ENCODE measurements at places on chromosomes 4 and X.

DNA sequence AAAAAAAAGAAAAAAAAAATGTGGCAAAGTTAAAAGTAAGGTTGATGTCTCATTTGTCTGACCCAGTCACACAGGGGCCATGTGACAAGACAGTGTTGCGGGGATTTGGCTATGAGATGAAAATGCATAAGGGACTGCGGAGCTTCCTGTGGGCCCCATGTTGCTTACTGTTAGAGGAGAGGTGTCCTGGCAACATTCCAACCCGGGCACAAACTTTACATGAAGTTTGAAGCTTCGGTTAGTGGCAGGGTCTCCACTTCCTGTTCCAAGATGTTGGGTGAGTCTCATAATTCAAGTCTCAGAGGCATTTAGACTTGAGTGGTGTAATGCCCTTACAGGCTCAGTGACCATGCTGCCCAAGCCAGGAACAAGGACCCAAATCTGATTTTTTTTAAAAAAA is 111.3 kb downstream of the MAML3 start:
- DNase-seq = no peak

- no peak for DNase-seq
Measured at GRCh38 chr4:141009931-141010330, 123.3 kb downstream of the RNF150 start.

GRCh38 chr4:81724925-81725329 is 253.2 kb upstream of the RASGEF1B start:
- DNase-seq = no peak

DNA sequence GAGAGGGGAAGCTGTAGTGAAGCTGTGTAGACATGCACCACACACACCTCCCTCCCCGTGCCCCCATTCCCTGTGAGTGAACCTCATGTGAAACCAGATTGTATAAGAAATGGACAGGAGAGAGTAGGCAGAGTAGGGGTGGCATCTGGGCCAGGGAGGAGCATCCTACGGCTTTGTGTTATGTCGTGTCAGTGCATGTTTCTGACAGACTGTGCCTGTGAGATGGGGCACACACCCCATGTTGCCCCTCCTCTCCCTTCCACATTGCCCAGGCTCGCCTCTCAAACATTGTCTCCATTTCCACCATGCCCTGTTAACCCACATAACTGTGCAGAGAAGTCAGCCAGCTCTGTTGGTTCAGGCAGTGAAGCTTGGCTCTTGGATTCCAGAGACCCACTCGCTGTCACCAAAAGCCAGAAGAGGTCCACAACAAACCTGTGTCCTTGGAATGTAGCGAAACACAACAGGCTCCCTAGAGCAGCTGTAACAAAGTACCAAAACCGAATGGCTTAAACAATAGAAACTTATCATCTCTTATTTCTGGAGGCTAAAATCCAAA is 56.1 kb downstream of the SLC9A6 start:
- DNase-seq = no peak

- no peak for DNase-seq
Measured at GRCh38 chr4:27020203-27020602, 159.6 kb downstream of the STIM2 start.

- no peak for DNase-seq
Measured at GRCh38 chr4:152189451-152190179, 346.3 kb downstream of the FBXW7 start.

DNA sequence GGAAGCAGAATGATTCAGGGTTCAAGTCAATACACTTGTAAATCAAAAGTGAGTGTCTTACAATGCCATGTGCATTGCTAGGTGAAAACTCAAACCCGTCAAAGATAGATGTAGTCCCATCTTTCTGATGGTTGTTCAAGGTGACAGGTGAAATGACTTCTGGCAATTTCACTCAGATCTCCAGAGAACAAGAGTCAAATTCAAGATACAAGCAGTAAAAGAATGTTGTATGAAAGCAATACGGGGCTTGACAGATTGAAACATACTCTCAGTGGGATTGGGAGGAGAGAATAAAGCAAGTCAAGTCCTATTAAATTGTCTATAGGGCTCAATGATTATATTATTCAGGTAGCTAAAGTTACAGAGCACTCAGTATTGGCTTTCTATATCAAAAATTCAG is 105.1 kb upstream of the ANXA10 start:
- no peak for DNase-seq

DNA sequence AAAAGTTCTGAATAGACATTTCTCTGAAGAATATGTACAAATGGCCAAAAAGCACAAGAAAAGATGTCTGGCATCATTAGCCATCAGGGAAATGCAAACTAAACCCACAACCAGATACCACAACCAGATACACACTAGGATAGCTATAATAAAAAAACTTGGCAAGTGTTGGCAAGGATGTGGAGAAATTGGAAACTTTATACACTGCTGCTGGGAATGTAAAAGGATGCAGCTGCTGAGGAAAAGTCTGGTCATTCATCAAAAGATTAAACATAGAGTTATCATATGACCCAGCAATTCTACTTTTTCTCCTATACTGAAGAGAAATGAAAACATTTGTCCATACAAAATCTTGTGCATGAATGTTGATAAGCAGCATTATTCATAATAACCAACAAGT is 92.3 kb downstream of the UCHL1 start:
- DNase-seq = no peak

- no peak for DNase-seq
Measured at GRCh38 chr4:148110169-148110568, 332.0 kb downstream of the NR3C2 start.

- DNase-seq = no peak
Measured at GRCh38 chr4:112674376-112674775, 37.4 kb downstream of the LARP7 start.

GRCh38 chr4:141467225-141467624 is 169.2 kb upstream of the IL15 start:
- no peak for DNase-seq

DNA sequence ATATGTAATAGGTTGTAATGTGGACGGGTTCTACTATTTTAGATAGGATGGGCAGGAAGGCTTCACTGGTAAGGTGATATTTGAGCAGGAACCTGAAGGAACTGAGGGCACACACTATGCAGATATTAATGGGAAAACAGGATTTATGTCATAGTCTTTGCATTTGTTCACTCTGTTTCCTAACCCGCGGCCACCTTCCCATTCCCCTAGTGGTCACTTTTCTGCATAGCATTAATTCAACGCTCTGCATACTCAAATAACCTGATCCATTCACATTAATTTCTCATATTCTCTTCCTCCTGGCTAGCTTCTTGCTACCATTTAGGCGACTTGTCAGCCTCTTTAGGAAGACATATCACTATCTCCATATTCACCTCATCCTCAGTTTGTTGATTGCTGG is 61.5 kb downstream of the GSPT2 start:
- DNase-seq = no peak

GRCh38 chrX:28135378-28136047 is 154.3 kb upstream of the DCAF8L1 start:
- DNase-seq = no peak

DNA sequence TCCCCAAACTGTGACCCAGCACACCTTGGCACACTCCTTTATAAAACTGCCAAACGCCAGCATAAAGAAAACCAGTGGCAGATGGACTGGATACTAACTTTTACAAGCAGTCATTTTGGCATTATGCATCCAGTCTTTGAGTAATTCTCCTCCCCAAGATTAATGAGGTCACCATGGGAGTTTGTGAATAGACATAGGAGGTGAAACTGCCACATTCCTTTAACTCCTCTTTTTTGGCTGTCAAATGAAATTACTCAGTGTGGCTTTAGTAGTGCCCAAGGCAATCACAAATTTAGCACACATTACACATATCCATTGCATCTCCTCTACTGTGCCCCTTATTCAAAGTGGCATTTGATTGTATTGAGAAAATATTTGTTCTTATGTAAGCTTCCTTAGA is 315.3 kb upstream of the FGF13 start:
- DNase-seq = no peak

DNA sequence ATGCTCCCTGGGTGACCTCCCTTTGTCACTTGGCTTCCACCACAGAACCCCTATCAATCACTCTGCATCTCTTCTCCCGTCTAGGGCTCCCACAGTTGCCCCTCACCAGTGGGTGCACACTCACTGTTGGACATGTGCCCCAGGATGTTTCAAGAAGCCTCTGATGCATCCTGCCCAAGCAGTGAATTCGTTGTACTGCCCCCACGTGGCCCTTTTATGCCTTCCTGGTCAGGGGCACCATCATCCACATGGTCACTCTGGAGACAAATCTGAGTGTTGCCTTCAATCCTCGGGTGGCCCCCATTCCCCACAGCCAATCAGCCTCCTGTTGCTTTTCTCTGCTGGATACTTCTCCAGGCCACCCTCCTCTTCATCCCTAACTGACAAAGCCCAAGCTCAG is 12.2 kb downstream of the ITIH6 start:
- DNase-seq = no peak

GRCh38 chr4:48222491-48222890 is 47.1 kb downstream of the TEC start:
- DNase-seq = no peak

DNA sequence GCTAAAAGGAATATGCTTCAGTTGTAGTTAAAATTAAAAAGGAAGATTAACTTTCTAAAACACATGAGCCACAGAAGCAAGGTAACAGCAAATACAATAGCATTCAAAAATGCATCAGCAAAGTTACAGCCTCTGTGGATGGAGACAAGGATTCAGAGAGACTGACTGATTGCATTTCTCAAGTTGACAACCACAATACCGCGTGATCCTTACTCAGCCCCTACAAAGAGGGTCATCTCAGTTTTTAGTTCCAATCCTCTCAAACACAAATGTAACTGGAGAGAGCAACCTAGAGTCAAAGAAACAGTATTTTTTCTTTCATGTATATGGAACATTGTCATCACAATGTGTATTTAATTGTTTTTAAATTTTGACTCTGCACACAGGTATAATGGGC is 14.2 kb upstream of the C1QTNF7 start:
- no peak for DNase-seq

DNA sequence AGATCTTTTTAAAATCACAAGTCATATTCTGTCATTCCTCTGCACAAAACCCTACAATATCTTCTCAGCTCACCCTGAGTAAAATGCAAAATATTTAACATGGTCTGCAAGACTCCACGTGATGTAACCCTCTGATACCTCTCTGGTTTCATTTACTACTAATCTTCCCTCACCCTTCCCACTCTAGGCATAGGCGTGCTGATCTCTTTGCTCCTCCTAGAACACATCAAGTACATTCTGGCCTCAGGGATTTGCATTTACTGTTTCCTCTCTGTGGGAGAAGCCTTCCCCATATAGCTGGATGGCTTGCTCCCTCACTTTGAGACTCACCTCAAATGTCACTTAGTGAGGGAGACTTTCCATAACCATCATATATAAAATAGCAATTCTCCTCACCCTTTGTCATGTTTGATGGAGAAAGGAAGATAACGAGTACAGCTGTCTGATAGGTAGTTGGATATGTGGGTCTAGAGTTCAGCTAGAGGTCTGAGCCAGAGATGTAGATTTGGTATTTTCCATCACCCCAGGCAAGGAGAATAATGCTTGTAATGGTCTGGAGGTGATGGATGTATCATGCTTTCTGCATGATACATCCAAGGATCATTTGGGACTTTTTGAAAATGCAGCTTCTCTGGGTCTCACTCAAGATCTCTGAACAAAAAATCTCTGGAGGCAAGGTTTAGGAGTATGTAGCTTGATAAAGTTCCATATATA is 123.9 kb upstream of the VAMP7 start:
- DNase-seq = no peak

DNA sequence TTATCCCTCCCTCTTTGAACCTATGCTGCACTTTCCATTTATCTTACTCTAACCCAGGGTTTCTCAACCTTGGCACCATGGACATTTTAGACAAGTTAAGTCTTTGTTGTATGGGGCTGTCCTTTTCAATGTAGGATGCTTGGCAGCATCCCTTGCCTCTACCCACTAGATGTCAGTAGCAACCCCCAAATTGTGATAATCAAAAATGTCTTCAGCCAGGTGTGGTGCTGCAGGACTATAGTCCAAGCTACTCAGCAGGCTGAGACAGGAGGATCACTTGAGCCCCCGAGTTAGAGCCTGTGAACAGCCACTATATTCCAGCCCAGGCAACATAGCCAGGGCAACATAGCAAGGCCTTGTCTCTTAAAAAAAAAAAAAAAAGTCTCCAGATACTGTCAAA is 7.0 kb downstream of the LRCH2 start:
- DNase-seq = no peak

- DNase-seq = no peak
Measured at GRCh38 chrX:2490634-2491033, 10.1 kb downstream of the DHRSX start.

- no peak for DNase-seq
Measured at GRCh38 chr4:36177946-36178345, 66.4 kb downstream of the ARAP2 start.

- DNase-seq = no peak
Measured at GRCh38 chr4:112196461-112196860, 35.1 kb upstream of the AP1AR start.

- DNase-seq = no peak
Measured at GRCh38 chr4:65502131-65502701, 168.1 kb downstream of the EPHA5 start.

- DNase-seq = no peak
Measured at GRCh38 chrX:153714256-153714655, 9.9 kb downstream of the BCAP31 start.

DNA sequence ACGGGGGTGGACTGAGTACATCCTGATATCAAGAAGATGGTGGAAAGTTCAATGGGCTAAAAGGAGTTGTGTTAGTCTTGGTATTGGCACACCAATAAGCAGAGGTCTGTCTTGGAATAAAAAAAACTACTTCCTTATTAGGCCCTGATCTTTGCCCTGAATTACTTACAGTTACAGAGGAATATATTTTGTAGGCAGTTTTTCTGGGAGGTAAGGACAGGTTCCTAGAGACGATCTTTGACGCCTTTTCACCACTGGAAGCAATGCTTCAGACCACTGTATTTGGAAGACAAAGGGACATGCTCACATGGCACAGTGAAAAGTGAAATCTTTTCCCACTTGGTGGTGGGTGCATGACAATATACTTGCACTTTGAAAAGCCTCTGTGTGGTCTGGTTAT is 618 bp upstream of the XK start:
- peak; percentile 22 for DNase-seq

GRCh38 chr4:45668128-45668527 is 455.7 kb downstream of the GABRG1 start:
- DNase-seq = no peak

DNA sequence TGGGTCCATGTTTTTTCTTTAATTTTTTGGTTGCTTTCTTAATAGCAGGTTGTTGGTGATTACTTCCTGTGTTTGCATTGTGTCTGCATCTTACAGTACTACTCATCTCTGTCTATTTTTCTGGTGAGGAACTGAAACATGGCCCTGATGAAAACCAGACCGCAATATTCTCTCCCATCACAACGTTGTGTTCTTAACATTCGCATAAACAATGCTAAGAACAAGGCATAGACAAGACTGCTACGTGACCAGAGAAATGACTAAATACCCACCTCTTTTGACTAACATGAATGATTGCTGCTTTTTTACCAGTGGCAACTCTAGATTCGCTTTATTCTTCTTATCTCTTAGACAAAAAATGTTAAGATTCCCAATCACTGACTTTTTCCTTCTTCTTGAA is 179.1 kb downstream of the GC start:
- DNase-seq = no peak

GRCh38 chrX:22325096-22325495 is 52.4 kb downstream of the CBLL2 start:
- DNase-seq = no peak

GRCh38 chr4:76752861-76753501 is 145.0 kb downstream of the SOWAHB start:
- peak; percentile 77 for DNase-seq
